ENCODE measurements at places on chromosomes 6 and 20.

DNA sequence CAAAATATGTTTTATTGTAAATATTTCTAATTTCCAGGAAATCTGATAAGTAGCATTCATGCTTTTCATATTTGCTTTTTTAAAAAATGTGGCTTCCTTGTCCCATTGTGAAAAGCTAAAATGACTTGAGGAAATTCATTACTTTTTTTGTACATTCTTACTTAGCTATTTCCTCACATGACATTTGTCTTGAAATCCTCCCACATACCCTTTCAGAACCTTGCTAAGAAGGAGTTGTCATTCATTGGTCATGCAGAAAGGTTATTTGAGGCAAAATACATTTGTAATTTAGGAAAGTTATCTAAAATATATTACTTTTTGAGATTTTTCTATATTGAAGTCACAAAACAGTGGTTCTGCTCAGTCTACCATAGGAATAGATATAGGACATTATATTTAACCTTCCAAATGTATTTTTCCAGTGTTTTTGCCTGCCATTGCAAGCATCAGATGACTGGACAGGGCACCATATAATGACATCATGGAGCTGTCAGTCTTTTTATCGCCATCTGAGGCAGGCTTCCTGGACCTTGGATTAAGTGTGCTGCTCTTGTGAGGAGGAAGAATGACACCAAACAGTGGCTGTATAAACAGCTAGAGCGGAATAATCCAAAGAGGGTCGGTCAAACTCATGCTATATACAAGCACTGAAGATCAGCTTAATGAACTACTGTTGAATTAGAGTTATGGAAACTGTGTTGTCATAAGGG is 109.4 kb upstream of the HCRTR2 start:
- DNase-seq = no peak

DNA sequence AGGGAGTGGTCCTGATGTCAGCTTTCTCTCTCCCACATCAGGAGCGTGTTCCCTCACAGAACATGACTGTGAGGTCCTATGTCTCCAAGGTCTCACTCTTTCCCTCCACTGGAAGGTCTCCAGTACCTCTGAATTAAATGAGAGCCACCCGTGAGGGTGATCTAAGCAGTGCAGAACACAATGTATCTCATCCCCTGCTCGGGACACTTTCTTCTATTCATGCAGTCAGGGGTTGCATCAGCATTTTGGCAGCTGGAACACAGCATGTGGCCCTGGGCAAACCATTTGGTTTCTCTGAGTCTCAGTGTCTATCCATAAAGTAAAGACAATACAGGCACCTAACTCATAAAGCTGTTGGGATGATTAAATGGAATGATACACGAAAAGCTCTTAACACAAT is 34.2 kb downstream of the MAFB start:
- DNase-seq = peak; percentile 41

GRCh38 chr20:47679462-47679861 is 105.8 kb downstream of the SULF2 start:
- no peak for DNase-seq

DNA sequence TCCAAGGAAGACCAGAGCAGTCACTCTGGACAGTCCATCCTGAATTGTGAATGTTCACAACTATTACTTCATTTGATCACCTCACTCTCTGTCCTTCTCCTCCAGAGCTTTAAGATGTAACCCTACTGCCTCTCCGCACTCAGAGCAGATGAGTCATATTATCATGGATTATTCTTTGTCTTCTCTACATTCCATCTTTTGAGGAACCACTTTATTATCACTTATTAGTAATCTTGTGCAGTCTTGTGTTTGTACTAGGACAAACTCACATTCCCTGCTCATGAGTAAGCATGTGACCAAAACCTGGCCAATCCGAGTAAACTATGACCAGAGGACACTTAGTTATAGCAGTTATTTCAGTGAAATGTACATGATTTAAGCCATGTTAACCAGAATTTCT is 401.5 kb upstream of the ADGRB3 start:
- DNase-seq = no peak

- DNase-seq = no peak
Measured at GRCh38 chr6:14726816-14727493, 518.9 kb upstream of the JARID2 start.

GRCh38 chr20:46984405-46984804 is 89.8 kb downstream of the EYA2 start:
- DNase-seq = peak; percentile 55

DNA sequence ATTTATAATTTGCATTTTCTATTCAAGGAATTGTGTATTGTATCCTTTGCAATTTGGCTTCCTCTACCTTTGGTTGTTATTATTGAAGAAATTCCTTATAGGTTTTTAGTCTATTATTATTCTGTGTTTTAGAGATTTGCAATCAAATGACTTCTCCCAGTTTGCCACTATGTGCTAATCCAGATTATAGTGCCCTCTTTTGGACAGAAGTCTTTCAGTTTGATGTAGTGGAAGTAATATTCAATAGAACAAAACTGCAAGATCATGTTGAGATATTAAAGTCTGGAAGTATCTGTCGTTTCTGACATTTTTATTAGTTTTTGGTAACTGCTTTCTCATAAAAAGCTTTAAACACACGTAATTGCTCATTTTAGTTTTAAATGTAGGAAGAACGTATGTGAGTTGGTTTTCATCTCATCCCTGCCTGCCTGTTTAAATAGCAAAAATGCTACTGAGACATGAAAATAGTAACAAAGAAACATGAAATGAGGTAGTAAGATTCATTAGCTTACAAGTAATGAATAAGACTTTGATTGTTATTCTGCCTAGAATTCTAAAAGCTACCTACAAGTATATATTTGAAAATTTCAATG is 72.8 kb downstream of the RTN4IP1 start:
- peak; percentile 27 for DNase-seq

DNA sequence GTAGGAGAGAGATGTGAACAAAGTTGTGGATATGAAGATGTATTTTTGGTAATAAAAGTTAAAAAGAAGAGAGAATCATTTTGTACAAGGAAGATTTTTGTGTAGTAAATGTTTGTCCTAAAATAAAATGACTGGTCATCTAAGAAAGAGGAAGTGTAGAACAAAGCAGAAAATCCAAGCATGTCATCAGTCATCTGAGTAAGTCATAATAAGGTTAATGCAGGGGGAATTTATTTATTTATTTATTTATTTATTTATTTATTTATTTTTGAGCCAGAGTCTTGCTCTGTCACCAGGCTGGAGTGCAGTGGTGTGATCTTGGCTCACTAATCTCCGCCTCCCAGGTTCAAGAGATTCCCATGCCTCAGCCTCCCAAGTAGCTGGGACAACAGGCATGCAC is 15.7 kb upstream of the CGA start:
- DNase-seq = no peak

DNA sequence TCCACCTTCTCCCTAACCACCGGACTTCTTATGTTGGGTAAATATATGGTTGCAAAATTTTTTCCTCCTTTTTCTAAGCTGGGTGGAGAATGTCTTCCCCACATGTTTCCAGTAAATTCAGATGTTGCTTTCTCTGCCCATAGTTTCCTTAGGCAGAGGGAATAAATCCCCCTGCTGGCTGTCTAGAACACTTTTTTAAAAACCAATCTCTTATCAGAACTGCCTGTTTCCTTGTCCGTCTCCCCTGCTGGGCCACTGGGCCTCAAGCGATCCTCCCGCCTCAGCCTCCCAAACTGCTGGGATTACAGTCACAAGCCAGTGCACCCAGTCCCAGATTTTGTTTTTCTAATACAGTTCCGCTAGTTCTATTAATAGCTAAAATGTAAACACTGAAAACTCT is 9.9 kb upstream of the WFDC2 start:
- no peak for DNase-seq

DNA sequence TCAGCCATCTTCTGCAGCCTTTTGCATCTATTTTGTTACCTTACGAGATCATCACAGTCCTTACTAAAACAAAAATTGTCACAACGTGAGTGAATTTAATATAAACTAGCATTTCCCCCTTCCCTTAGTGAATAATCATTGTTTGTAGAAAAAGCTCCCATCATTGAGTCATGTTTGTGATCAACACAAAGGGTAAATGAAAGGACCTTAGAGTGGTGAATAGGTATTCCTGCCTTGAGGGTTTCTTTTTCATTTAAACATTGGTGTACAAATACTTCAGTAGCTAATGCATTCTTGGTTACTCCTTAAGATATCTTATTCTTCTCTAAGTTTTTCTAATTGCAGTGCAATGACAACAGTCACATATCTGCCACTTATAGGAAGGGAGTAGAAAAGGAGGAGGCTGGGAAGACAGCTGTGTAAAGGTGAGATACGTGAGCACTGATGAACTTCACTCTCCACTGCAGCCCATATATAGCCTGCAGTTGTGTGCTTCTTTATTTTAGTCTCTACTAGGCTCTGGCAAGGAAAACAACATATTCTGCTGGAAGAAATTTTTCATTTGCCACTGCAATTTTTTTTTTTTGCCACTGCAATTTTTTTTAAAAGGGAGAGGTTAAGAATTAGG is 27.8 kb downstream of the ADGRG6 start:
- no peak for DNase-seq

GRCh38 chr6:8905757-8906156 is 470.4 kb upstream of the SLC35B3 start:
- DNase-seq = no peak

DNA sequence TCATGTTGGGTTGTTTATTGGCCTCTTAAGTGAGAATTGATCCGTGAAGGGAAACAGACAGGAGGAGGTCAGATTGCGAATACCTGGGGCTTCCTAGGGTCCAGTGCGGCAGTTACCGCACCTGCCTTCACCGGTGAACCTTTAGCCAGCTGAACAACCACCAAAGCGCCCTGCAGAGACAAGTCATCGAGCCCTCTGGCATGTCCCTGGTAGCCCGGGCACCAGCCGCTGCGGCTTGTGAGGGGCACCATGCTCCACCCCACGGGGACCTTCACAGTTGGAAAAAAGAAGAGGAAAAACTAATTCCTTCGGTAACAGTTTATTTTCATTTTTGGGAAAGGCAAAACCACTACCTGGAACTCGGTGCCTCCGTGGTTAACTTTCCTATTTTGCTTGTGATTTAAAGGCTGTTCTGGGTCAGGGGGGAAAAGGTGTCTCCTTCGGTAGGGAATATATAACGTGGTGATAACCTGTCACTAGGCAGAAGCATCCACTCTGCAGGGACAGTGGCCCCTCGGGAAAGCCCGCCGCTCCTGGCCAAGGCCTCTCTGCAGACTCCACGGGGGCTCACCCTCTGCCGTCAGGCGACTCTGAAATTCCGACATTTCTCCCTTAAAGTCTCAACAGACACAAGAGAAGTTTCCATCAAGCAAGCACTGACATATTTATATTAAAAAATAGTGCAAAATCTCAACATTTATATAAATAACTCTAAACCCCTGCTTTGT is 30.7 kb upstream of the ZBP1 start:
- no peak for DNase-seq

- DNase-seq = no peak
Measured at GRCh38 chr6:11018225-11018624, 25.9 kb downstream of the ELOVL2 start.

DNA sequence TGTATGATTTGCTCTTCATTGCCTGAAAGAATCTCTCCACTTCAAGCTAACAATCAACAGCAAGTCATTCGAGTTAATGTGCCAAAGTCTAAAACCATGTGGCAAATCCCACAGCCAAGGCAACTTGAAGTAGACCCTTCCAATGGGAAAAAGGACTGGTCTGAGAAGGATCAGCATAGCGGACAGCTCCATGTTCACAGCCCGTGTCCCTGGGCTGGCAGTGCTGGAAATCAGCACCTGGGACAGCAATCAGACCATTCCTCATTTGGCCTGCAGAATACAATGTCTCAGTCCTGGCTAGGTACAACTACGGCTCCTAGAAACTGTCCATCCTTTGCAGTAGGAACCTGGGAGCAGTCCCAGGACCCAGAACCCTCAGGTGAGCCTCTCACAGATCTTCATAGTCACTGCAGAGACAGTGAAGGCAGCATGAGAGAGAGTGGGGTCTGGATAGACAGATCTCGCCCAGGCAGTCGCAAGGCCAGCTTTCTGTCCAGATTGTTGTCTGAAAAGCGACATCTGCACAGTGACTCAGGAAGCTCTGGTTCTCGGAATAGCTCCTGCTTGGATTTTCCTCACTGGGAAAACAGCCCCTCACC is 1.1 kb downstream of the GJA10 start:
- peak; percentile 6 for DNase-seq
